Stomach (tissue), 19 donors: ENCODE measurements at places on chromosomes 12 and 14.

DNA sequence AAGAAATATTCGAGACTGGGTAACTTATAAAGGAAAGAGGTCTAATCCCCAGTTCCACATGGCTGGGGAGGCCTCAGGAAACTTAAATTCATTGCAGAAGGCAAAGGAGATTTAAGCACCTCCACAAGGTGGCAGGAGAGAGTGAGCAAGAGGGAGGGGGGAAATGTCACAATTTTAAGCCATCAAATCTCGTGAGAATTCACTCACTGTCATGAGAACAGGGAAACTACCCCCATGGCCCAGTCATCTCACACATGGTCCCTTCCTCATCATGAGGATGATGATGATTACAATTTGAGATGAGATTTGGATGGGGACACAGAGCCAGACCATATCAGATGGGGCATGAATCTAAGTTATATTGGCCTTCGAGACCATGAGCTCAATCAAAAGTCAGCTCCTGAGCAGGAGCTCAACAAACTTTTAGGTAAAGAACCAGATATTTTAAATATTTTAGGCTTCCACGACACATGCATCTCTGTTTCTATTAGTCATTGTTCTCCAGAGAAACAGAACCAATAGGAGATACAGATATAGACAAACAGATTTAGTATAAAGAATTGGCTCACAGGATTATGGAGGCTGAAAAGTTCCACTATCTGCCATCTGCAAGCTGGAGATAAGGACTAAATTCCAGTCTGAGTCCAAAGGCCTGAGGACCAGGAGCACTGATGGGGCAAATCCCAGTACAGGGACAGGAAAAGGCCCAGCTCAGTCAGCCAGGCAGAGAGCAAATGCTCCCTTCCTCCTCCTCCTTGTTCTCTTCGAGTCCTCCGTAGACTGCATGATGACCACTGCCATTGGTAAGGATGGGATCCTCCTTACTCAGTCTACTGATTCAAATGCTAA, 24.9 kb downstream of the DGLUCY start:
- no peak for DNase-seq

DNA sequence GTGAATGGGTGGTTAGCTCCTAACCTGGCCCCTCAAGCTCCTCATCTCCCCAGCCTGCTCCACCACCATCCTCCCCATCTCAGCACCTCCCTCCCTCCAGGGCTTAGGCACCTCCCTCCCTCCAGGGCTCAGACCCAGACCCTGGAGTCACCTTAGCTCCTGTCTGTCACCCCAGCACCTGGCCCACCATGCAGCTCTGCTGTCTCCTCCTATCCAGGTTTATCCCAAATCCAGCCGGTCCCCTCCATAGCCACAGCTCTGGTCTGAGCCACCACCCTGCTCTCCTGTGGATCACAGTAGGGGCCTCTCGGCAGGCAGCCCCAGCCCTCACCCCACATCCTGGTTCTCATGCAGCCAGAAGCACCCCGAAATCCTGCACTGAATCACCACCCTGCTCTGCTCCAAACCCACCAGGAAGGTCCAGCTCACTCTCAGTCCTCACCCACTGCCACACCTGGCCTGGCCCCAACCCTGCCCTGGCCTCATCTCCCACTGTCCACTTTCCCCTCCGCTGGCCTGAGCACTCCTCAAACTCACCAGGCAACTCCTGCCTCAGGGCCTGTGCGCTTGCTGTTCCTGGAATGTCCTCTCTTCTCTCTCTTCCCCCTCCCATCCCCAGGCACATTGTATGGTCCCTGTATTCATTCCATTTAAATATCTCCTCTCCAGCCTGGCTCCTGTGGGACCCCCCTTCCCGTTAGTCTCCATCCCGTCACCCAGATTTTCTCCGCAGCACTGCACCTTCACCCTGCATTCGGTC, 62.6 kb downstream of the DIO3 start:
- DNase-seq, result no peak

DNA sequence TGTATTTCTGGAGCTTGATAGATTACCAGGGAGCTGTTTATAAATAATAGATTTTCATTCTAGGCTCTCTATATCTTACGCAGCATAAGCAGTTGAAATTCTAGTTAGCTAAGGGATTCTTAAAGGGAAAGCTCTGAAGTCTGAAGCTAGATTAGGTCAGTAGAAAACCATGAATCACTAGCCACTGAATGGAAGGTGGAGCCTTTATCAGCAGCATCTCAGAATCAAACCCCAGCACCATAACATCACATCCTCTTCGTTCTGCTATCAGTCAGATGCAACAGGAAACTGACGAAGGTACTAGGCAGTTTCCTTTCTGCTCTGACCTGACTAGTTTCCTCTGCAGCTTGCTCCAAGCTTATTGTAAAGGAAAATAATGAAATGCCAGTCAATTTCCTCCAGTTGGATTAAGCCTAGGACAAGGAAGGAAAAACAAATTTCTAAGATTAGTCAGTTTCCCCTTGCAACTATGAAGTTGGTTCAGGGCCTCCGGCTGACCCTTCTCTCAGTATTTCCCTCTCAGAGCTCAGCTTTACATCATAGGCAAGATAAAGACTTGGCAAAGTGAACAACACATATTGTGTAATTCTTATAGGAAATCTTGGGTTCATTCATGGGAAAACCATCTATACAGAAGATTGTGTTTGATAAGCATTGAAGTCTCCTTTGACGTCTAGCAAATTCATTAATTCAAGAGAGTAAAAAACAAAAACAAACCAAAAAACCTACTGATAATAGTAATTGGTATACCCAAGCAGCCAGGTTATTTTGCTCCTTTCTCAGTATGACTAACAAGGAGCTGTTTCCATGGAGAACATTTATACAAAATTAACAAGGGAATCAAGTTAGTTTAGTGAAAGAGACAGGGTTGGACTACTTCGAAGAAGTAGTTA, 43.4 kb upstream of the CFAP54 start:
- peak; percentile 84 for DNase-seq

GRCh38 chr14:29446971-29447370, 480.7 kb downstream of the PRKD1 start:
- DNase-seq, result no peak

GRCh38 chr12:95118138-95118787, 44.8 kb upstream of the NR2C1 start:
- no peak for DNase-seq
